ENCODE measurements at places on chromosomes 11 and 22.

DNA sequence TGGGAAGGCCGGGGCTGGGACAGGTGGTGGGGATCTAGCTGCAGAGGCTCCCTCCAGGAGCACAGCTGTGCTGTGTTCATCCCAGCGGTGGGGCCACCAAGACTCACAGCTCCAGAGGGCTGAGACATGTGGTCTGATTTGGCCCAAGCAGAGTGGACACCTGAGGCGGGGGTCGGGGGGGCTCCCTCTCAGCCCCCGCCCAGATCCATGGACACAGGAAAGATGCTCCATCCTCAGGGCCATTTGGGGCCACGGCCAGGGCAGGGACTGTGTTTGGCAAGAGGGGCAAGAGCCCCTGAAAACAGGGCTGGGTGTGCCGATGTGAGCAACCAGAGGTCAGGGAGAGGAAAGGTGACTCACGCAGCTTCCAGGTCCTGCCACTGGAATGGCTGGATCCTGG is 219.4 kb downstream of the BRD1 start:
- no peak for DNase-seq

DNA sequence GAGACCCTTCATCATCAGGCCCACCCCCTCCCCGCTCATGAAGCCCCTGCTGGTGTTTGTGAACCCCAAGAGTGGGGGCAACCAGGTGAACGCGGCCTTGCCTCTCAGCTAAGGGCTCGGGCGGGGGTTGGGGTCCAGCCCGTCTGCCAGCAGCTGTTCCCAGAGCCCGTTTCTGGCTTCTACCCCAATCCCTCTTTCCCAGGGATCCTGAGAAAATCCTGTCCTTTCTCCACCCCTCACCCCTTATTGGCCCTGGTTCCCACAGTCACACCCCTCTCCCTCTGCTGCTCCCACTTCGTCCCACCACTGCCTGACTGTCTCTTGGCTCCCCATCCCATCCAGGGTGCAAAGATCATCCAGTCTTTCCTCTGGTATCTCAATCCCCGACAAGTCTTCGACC is 9.4 kb upstream of the MDK start:
- DNase-seq: no peak

GRCh38 chr22:47784367-47784983 is 1022.0 kb downstream of the TBC1D22A start:
- no peak for DNase-seq

DNA sequence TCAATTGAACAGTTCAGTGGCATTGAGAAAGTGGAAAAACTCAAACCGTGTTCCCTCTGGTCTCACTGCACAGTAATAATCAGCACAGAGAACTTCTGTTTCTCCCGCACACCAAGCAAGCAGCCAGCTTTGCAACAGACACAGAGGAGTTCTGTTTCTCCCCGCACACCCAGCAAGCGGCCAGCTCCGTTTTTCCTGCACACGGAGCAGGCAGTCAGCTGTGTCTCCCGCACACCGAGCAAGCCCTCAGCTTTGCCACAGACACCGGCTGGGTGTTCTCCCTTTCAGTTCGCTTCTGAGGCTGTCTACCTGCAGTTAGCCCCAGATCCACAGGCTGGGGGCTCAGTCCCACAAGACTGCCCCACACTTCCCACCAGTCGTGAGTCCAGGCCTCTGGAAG is 9.9 kb upstream of the TALDO1 start:
- DNase-seq: no peak

DNA sequence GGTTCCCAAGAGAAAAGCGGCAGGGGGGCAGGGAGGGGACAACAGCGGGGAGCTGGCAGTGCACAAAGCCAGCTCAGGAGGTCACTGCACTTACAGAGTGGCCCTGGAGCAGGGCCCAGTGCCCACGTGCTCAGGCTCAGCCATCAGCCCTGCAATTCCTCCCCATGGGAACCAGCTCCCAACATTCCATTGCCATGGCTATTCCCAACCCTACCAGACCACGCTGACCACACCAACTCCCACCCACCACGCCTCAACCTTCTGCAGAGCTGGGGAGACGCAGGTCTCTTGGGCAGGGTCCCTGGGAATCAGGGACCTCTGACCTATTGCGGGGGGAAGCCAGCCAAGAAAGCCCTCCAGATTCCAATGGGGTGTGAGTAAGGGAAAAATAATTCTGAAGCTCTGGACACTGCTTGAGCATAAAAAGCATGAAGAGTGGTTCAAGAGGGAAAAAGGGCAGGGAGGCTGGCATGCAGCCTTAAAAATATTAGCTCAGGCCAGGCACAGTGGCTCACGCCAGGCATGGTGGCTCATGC is 38.3 kb upstream of the TFIP11 start:
- no peak for DNase-seq

All from stomach (tissue), 19 donors.